ELR (cell line): ENCODE measurements at places on chromosomes 11 and 22.

DNA sequence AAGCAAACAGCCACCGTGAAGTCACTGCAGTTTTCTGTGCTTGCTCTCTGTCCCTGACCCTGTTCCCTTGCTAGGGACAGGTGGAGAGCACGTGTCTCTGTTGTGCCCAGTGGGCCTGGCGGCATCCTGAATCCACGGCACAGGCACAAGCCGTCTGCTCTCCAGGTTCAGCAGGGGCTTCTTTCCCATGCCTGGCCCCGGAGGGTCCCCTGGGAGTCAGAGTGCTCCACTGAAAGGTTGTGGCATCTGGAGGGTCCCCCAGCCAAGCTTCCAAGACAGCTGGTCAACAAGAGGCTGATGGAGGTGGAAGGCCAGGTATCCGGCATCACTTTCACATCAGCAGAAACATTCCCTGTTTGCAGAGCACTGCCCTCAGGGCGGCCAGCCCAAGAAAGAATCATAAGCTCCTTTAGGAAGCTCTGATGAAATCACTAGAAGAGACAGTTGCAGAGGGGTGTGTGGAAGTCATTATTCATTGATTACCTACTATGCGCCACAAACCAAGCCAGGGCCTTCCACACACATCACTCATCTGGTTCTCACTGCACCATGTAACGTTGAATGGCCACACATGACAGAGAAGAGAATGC, 346.4 kb upstream of the B3GAT1 start:
- DNase-seq: no peak

DNA sequence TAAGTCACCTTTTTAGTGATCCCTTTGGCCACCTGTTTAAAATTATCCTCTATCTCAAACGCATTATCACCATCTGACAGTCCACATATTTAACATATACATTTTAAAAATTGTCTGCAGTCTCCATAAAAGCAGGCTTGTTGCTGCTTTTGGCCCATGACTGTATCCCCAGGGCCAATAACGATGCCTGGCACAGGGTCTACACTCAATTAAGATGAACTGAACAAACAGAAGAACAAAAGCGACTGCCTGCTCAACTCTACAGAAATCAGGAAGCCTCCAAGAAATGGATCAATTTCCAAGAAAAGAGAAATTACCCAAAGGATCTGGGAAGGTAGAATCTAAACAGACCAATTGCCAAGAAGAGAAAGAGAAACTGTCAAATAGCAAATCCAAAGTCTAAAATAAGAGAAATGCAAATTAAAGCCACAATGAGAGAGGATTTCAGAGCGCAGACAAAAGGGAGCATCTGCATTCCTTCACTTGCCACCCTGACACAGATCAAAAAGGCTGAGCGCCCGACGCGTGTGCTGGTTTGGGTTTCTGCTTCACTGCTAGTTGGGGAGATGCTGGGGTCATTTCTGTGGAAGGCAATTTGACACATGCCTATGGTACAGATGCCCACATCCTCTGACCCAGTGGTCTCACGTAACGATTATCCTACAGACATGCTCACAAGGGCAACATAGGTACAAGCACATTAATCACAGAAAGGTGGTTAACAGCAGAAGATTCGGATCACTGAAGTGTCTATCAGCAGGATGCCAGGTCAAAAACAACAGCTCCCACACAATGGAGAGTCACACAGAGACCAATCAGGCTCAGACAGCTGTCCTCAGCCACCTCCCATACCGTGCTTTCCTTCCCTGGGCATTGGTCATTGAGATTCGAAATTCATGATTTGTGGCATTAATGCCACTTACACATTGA, 55.9 kb downstream of the SHISAL1 start:
- no peak for DNase-seq

DNA sequence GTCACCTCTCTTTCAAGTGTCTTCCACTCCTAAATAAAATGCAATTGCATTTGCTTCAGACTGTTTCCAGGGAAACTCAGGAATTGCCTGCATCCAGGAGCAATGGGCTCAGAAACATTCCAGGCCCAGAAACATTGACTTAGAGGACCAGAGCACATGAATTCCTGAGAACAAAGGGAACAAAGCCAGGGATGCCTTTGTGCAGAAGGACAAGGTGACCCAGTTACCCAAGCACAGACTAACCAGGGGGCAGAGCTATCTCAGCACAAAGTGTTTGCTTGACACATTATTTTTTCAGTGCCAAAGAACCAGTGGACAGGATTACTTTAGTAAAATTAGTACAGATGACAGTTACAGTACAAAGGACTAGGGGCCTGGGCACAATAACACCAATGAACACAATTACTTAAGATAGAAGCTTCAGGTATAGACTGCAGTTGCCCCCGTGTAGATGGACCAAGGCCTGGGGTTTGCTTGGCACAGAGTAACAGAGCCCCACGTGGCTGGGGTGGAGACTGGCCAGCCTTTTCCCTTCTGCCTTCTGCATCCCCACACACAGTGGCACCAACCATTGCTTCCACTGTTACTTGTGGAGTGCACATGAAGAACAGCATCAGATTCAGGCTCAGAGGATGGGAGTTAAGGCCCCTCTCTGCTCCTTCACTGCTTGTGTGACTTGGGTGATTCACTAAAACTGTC, 500.8 kb downstream of the INSC start:
- DNase-seq: no peak

GRCh38 chr11:66277471-66278362, at the start of gene CNIH2:
CNIH2 (plus strand) TSS chr11:66278175; CDS start chr11:66278457, 282 bp downstream.
- peak; percentile 45 for DNase-seq

GRCh38 chr11:122750049-122750448, 88.3 kb upstream of the CRTAM start:
- DNase-seq: no peak

GRCh38 chr11:57322256-57323166, 2.2 kb downstream of the TNKS1BP1 start:
- peak; percentile 97 for DNase-seq

DNA sequence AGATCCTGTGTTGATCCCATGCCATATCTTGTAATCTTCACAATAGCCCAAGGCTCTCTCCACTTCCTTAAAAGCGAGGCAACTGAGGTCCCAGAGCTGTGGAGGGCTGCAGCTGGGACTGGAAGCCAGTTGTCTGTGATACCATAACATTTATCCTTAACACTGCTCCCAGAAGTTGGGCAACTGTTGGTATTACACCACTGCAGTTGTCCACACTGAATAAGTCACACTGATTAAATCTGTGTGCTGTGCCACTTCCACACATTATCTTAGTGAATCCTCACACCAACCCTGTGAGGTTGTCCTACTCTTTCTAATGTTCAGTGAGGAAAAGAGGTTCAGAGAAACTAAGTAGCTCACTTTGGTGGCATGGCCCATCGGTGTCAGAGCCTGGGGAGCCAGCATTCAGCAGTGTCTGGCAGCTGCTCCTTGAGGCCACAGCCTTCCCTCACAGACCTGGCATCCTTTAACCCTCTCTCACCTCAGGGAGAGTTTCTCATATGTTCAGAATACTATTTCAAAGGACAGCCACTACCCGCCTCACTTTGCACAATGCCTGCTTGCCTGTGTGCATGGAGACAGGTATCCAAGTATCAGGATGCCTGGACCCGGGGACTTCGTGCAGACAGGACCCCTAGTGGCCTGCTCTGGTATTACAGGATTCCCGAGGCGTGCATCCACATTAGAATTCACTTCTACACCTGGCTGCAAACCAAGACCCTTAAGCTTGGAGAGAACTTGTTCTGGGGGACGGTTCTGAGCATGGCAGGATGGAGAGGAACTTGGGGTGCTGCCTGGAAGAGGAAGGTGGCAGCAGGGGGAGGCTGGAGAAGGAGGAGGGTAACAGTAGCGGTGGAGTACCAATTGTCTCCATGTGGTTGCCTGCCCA, 221.9 kb upstream of the TBCEL start:
- peak; percentile 61 for DNase-seq

DNA sequence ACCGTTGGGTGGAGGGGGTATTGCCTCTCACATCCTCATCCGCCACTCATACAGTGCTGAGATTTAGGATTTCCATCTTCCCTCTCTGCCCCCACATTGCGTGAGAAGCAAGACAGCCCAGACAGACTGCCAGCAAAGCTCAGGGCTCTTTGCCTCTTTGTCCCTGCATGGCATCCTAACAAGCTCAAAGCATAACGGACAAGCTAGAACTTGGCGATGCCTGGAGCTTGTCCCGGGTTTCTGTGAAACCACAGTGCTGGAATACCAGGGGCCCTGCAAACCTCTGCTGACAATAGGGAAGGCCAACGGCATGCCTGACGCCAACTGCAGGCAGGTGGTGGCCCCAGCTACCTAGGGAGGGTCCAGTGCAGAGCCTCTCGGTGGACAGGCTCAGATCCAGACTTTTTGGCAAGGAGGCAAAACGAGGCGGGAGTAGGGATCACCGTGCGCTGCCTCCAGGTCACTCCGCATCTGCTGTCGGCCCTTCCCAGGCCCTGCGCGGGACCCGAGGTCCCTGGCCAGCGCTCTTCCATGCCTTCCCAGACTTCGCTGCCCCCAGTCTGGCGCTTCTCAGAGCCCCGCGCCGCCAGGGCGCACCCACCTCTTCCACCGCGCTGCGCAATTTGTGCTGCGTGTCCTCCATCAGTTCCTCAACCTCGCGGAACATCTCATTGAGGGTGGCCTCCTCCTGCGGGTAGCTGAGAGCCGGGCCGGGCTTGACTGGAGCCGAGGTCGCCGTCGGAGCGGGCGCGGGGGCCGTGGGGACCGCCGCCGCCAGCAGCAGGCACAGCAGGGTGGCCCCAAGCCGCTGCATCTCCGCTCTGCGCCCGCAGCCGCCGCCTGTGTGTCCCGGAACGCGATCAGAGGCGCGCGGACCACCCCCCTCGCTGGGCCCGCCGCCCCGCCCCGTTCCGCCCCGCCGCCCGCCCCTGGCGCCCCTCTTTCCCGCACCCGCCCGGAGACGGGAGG, at the start of gene DKK3:
Gene DKK3 (minus strand): TSS at position 858 of the 969 bp plus-strand sequence. CDS start 44 bp downstream, at position 814.
- peak; percentile 54 for DNase-seq

DNA sequence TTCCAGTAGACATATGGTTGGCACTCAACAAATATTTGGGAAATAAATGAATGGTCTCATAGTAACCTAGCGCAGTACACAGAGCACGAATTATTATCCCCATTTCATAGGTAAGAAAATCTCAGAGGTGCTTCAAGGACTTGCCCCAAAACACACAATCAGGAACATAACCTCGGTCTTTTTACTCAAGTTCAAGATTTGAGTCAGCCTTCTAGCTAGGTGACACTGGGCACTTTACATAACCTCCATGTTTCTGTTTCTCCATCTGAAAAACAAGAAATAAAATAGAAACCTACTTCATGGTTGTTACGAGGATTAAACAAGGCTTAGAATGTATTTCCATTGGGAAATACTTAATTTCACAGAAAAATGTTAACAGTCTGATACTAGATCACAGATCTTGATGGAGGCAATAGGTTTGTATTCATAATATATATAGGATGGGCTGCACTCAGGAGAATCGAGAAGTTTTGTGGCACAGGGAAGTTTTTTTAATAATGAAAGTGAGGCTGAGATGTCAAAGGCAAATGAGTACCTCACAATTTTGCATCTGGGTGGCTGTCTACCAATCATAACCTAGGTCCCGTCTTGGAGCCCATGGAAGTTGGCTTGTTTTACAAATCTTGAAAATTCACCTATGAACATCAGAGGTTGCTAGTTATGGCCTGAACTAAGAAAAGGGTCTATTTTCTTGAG, 147.4 kb upstream of the ZC3H12C start:
- no peak for DNase-seq

DNA sequence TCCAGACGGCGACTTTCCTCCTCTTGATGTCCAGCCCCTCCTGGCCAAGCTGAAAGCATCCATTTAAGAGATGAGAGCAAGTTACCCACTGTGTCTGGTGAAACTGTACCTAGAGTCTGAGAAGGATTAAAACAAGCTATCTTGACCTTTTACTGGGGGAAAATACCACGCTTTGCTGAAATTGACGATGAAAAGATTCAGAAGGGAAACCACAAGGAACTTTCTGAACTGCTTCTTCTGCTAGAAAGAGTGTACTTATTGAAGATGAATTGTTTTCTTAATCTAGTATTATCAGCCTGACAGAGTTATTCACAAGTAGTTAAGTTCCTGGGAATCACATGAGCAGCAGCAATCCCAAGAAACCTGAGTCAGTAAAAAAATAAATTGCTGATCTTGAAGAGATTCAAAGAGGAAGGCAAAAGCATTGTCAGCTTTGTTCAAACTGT, 13.1 kb upstream of the MS4A6A start:
- DNase-seq: no peak

DNA sequence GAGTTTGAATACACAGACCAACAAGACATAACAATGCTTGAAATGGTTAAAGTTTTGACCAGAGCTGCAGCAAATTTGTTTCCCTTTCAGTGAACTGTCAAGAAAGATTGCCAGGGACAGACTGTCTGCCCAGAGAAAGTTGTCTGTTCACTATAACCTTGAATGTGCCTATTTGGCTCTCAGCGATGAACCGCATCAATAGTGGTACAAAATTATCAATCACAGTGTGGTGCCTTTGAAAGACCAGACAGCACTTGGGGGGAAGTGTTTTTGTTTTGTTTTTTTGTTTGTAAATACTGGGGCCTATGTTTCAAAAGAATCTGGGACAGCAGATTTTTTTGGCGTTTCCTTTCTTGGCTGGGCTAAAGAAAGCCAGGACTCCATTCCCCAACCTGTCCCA, 123.1 kb downstream of the CD44 start:
- DNase-seq: no peak

GRCh38 chr11:1749395-1750351, 722 bp downstream of the IFITM10 start:
- DNase-seq: peak; percentile 74

- no peak for DNase-seq
Observed at GRCh38 chr11:122439866-122440810, 215.4 kb upstream of the UBASH3B start.

DNA sequence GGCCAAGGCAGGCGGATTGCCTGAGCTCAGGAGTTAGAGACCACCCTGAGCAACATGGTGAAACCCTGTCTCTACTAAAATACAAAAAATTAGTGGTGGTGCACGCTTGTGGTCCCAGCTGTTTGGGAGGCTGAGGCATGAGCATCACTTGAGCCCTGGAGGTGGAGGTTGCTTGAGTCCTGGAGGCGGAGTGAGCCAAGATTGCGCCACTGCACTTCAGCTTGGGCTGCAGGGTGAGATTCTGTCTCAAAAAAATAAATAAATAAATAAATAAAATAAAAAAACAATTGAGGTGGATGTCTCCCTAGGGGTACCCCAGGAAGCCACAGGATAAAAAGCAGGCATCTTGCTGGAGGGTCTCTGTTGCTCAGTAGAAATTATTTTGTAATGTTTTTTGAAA, 14.1 kb downstream of the PTPRJ start:
- no peak for DNase-seq

GRCh38 chr11:70647188-70648166, 249.1 kb downstream of the CTTN start:
- DNase-seq: no peak
